ENCODE measurements at places on chromosomes 12 and 14.

DNA sequence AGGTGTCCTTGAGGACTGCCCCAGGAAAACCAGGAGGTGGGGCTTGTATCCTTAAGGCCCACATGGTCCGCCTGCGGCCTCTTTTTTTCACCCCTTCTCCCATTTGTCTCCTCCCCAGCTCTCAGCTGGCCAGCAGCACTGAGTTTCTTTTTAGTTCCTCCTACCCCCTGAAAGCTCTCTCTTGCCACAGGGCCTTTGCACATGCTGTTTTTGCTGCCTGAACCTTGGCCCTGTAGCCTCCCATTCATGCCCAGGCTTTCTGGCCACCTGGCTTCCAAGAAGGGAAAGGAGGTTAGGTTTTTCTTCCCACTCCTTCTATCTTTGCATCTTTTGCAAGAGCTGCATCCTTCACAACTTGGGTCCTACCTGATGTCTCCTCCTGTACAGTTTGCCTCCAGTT is 358.1 kb downstream of the VRK1 start:
- no peak for DNase-seq

DNA sequence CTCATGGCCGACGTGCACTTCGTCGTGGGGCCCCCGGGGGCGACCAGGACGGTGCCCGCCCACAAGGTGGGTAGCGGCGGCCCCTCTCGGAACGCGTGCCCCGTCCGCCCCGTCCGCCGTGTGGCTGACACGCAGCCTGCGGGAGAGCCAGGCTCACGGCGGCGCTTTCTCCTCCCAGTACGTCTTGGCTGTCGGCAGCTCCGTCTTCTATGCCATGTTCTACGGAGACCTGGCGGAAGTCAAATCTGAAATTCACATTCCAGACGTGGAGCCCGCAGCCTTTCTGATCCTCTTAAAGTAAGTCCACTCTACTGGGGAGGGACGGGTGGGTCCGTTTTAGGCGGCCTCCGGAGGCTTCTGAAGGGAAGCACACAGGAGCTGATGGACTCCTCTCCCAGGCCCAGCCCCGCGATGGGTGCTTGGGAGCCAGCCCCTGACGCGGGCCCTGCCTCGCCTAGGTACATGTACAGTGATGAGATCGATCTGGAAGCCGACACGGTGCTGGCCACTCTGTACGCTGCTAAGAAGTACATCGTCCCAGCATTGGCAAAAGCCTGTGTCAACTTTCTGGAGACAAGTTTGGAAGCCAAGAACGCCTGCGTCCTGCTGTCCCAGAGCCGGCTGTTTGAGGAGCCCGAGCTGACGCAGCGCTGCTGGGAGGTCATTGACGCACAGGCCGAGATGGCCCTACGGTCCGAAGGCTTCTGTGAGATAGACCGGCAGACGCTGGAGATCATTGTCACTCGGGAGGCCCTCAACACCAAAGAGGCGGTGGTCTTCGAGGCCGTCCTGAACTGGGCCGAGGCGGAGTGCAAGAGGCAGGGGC is 1.1 kb downstream of the BTBD6 start:
- no peak for DNase-seq

DNA sequence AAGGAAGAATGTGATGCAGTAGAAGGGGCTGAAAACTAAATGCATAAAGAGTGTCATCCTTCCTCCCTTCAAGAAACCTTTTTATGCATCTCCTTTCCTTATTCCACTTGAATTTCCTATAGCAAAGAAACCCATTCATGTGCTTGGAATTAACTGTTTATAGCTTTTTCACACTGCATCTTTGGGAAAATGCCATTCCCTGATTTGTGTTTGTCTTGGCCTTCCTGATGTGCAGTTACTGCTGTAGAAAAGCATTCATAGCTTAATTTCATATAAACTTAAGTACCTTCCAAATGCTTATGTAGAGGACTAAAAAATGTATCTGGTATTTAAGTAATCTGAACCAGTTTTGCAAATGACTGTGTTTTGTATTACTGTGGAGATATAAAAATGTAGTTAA is 61.8 kb downstream of the SDR9C7 start:
- DNase-seq = no peak

DNA sequence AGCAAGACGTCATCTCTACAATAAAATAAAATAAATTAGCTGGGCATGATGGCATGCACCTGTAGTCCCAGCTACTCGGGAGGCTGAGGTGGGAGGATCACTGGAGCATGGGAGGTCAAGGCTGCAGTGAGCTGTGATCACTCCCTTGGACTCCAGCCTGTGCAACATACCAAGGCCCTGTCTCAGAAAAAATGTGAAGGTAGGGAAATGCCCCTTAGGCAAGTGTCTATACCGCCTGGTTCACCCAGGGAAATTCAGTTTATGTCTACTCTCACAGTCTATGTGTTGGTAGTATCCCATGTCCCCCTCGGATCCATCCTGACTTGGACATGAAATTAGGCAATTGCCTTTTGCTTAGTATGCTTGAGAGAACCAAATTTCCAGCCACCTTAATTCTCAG is 88.4 kb upstream of the TMEM132C start:
- no peak for DNase-seq

- no peak for DNase-seq
Observed at GRCh38 chr12:116613256-116613655, 54.1 kb downstream of the MAP1LC3B2 start.

GRCh38 chr12:50562520-50563433 is 58.0 kb downstream of the DIP2B start:
- no peak for DNase-seq

DNA sequence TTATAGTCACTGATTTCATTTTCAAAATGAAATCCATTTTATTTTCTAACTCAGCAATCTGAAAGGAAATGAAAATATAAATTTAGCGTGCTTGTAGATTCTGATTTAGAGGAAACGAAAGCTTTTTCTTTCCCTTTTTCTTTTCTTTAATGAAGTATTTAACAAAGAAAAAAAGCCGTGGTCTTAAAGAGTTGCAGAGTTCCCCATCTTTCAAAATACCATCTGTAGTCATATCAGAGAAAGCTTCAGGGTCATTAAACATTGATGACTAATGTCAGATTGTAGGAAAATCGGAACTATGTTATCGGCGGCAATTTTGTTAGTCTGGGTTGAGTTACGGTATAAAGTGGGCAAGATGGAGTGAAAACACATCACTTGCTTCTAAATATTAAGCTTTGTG is 32.3 kb downstream of the DRAM1 start:
- no peak for DNase-seq

- DNase-seq = no peak
Observed at GRCh38 chr12:5905757-5906156, 39.3 kb downstream of the ANO2 start.

DNA sequence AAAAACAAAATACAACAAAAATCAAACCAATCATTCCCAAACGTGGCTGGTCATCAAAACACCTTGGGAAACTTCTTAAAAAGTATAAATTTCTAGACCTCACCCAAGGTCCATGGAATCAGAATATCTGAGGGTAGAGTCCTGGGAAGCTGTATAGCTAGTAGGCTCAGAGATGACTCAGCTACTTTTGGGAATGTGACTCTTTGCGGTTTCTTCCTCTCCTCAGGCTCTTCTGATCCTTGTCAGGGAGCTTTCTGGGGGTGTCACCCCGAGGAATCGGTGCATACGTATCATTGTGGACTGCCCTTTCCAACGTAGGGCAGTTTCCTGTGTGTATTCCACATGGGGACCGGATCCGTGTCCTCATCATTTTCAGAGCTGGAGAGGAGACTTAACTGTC is 14.8 kb downstream of the JDP2 start:
- DNase-seq = no peak

- DNase-seq = no peak
Observed at GRCh38 chr14:64209444-64210131, 84.6 kb downstream of the ESR2 start.

DNA sequence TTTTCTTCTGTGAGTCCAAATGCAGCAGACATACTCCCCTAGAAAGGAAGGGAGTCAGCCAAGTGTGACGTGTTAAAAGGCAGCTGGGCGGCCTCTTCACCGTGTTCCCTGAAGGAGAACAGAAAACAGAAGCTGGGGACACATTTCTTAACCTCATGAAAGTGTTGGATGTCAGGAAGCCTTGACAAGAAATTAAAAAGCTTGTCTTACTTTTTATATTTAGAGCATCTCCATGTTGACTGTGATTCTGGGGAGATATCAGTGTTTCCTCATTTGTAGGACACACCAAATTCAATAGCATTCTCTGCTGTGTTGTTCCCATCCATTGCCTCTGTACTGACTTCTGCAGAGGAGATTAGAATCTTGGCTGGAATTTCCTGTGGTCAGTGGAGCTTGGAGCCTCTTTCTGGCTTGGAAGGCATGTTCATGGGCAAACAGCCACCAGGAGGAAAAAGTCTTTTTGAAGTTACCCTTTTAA is 93.7 kb downstream of the RMST start:
- no peak for DNase-seq

DNA sequence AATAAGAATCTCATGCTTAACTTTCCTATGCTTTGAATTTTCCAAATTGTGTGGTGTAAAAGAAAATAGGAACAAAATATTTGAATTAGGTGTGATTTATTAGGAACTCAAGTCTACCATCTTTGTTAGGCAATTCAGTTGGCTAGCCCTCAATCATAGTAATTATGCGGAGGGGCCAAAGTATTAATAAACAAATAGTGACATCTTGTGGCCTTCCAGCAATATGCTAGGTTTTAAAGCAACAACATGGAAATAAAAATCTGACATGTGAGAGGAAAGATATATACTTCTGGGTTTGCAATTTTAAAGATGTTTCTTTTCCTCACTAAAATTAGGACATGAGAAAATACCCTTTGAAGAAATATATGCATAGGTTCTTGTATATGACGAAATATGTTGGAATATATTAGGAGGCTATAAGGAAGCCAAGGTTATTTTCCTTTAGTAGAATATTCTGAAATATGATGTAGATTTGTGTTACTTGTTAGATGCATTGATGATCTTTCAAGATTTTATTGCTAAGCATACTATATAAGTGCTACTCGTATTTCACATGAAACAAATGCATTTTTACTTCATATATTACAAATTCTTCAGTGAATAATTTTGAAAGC is 200.4 kb downstream of the PTPRO start:
- no peak for DNase-seq

GRCh38 chr14:29264865-29265264 is 498.3 kb downstream of the FOXG1 start:
- no peak for DNase-seq

All from CMK (cell line).